NCI-H1694 treated with DMSO at 0.1 percent for 48 hours (cell line): ENCODE measurements at places on chromosomes 1 and 21.

- no peak for DNase-seq
Observed at GRCh38 chr1:173249349-173249748, 42.2 kb upstream of the TNFSF4 start.

- DNase-seq = no peak
Observed at GRCh38 chr21:34189506-34189905, 116.1 kb downstream of the MRPS6 start.

DNA sequence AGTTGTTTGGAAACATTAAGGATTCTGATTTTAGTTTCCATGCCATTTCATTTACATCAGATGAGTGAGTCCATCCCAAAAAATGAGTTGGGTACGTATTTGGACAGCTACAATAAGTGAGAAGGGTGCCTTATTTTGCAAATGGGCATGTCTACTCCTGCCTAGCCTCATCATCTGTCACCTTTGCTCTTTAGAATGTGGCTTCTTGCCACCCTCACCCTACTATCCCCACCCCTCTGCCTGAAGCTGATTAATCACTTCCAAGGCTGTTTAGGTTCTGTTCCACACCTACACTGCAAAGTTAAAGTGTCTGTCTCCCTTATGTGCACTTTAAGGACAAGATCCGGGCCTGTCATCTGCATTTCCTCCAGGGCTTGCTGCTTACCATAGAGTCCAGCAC lies 61.2 kb downstream of the ST6GALNAC5 start:
- no peak for DNase-seq

- no peak for DNase-seq
Observed at GRCh38 chr1:2236695-2237677, 8.9 kb downstream of the SKI start.

DNA sequence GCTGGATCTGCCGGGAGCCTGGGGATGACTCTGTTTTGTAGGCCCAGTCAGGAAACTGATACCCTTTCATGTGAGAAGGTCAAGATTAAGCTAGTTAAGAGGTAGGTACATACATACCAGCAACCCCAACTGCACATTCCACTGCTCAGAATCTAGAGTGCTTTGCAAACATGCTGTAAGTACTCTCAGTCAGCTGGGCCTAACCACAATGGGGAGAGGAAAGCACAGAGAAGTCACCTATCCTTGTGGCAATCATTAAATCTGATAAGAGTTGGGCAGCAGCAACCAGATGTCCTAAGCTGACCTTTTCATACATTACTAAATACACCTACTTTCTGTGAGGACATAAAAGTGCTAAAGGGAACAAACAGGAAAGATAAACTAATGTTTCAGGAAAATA lies 2.5 kb downstream of the ETV3 start:
- no peak for DNase-seq

- no peak for DNase-seq
Observed at GRCh38 chr1:191912517-191912916, 245.7 kb upstream of the RGS18 start.

GRCh38 chr1:16900751-16901150 lies 5.0 kb downstream of the RNU1-2 start:
- DNase-seq = no peak

GRCh38 chr1:115677182-115677555 lies 35.4 kb downstream of the VANGL1 start:
- no peak for DNase-seq

- DNase-seq = no peak
Observed at GRCh38 chr1:33392639-33393038, 38.3 kb downstream of the PHC2 start.

DNA sequence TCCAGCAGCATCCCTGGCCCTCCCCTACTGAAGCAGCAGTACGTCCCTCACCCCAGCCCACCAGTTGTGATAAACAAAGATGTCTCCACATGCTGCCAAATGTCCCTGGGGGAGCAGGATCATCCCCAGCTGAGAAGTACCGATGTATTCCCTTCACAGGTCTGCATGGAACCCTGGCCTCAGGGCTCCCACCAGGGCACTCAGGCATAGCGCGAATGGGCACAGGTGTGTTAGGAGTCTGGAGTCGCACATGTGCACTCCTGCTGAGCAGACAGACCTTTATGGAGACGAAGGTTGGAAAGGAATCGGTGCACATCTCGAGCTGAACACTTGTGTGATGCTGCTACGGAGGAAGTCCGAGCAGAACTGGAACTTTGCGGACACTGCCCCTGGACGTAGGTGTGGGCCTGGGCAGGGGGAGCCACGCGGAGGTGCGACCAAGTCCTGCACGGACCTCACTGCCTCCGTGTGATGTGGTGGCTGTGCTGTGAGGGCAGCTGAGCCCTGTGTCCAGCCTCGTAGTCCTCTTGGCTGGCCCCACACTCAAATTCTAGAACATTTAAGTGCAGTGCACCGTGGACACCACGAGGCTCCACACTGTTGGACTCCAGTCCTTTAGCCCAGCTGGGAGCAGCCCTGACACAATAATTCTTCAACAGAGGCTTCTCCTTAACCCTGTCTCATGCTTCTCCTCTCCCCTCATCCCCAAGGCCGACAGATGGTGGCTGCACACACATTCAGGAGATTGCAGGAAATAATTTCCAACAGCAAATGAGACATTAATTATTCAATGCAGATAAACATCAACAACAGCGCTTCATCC lies 43.4 kb downstream of the RSPH1 start:
- no peak for DNase-seq

DNA sequence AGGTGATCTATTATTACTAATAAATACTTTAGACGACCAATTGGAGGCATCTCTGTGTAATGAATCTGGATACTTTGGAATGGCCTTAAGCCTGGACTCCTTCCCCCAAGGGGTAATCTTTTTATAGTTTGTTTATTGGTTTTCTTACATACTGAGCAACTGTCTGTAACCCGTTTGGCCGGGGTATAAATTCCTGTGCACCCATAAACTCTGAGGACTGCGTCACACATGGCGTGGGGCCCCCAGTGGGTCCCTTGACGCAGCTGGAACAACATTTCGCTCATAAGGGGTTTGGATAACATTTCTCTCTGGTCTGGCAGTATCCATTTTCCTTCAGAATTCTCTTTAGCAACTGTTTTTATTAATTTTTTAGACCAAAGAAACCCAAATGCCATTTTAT lies 26.5 kb downstream of the SCCPDH start:
- DNase-seq = no peak

GRCh38 chr1:64036549-64036948 lies 166.9 kb upstream of the UBE2U start:
- no peak for DNase-seq

DNA sequence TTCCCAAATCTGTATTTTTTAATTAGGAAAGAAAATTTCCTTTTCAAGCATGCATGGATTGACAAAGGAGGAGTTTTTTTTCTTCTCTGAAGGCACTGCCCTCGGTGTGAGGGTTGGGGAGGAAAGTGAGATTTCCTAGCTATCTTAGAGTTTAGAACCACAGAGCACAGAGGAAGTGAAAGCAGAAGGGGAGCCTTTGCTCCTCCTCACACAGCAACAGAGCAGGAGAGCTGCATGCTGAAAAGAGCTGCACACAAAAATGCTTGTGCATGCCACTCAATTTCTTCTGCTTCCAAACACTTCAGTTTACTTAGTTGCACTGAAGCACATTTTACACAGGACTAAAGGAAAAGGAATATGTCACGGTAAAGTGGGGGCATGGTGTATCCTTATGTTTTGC lies 308.1 kb downstream of the GPATCH2 start:
- DNase-seq = no peak

GRCh38 chr1:218946147-218946546 lies 227.5 kb upstream of the LYPLAL1 start:
- DNase-seq = no peak

- DNase-seq = no peak
Observed at GRCh38 chr1:20552728-20553445, 514 bp downstream of the FAM43B start.

- DNase-seq = no peak
Observed at GRCh38 chr1:226733876-226734275, 5.2 kb downstream of the ITPKB start.

GRCh38 chr1:246157516-246157915 lies 349.6 kb downstream of the SMYD3 start:
- DNase-seq = no peak

- DNase-seq = peak; percentile 77
Observed at GRCh38 chr1:169240449-169241232, 127.0 kb downstream of the NME7 start.

GRCh38 chr1:192575499-192576189 lies at the start of gene RGS1:
RGS1 (plus strand) TSS chr1:192575773; CDS start chr1:192575793, 20 bp downstream.
- DNase-seq = no peak

- DNase-seq = no peak
Observed at GRCh38 chr1:86201311-86201710, 44.7 kb upstream of the COL24A1 start.

GRCh38 chr1:93459126-93459525 lies 11.2 kb downstream of the FNBP1L start:
- DNase-seq = no peak
